Right kidney (tissue), 9 donors: ENCODE measurements at places on chromosomes 2 and 18.

DNA sequence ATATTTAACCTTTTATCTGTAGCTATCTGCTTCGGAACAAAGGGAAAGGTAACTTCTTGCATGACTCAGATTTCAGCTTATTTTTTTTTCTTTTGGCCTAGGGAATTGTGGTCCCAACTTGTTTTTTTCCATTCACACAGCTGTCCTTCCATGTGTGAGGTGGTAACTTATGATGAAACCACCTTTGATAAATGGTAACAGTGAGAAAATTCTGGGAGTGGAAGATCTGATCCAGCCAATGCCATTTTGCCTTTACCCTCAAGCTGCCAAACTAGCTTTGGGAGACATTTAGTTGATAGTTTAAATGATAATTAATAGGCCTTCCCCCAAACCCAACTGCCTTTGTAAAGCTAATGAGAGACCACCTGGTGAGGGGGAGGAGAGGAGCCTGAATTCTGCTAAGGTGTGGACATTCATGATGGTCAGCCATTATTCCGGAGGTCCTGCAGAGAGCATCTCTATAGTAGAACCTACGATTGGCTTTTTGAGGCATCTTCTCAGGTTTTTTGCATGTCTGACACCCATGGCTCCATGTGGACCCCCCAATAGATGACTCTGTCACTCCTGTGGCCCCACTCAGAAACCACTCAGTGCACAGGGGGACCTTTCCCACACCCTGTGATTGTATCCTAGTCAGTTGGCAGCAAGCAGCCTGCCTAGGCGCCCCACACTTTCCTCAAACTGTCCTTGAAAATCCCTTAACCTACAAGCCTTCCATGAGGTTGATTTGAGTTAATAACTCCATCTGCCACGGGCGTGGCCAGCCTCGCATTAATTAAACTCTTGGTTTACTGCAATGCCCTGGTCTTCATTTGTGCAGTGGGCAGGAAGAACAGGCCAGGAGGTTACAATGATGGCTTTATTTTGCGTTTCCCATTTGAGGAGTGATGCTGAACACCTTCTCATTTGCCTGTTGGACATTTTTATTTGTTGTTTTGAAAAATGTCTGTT, 263.5 kb upstream of the PXDN start:
- no peak for DNase-seq

GRCh38 chr2:169106563-169107545, 37.5 kb downstream of the DHRS9 start:
- DNase-seq, result no peak

DNA sequence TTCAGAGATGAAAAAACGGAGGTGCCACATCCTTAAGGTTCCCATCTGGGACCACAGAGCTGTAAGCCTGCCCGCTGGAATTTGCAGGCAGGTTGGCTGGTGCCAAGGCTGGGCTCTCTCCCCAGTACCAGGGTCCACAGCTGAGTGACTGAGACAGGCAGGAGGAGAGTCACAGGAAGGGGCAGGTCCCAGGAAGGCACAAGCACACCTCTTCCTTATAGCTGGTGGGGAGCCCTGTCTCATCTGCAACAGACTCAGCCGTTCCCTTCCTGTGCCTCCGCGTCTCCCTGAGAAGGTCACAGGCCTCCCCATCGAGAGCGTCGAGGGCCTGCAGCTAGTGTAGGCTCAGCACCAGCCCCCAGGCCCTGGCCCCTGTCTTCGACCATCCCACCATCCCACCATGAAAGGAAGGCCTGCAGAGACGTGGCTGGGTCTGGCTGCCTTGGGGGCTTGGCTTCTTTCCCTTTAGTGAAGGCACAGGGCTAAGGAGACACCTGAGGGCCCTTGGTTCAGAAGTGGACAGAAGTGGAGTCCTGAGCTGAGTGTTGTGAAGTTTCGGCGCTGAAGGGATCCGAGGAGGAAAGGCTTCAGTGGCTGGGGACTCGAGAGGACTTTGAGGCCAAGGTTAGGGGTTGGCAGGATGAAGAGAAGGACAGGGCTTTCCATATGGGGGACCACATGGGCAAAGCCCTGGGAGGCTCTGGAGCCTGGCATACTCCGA, 26.8 kb downstream of the GLI2 start:
- DNase-seq, result no peak

GRCh38 chr2:13770279-13770678, 862.2 kb upstream of the LRATD1 start:
- no peak for DNase-seq

DNA sequence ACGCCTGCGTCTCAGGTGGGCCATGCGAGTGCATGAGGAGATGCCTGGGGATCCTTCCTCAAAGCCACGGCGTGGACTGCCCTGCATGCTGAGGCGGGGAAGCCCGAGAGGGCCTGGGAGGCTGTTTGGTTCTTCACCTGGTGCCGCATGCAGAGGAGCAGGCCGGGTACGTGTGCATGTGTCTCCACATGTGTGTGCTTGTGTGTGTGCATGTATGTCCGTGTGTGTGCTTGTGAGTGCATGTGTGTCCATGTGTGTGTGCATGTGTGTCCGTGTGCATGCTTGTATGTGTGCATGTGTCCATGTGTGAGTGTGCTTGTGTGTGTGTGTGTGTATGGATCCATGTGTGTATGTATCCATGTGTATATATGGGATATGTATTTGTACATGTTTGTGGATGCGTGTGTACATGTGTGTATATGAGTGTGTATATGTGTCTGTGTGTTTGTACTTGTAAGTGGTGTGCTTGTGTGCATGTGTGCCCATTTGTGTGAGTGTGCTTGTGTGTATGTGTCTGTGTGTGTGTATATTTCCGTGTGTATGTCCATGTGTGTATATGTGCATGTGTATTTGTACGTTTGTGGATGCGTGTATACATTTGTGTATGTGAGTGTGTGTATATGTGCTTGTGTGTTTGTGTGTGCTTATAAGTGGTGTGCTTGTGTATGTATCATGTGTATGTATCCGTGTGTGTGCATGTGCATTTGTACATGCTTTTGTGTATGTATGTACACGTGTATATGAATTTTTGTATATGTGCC, 79.0 kb downstream of the PTGR3 start:
- DNase-seq, result no peak

DNA sequence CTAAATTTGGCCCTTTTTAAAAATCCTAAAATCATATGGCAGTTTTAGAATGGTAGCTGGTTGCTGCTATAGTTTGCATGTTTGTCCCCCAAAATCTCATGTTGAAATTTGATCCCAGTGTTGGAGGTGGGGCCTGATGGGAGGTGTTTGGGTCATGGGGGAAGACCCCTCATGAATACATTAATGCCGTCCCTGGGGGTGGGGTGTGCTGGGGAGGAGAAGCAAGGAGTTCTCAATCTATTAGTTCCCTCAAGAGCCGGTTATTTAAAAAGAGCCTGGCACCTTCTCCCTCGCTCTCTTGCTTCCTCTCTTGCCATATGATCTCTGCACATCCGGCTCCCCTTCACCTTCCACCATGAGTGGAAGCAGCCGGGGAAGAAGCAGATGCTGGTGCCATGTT, 20.8 kb downstream of the GPATCH11 start:
- no peak for DNase-seq

GRCh38 chr18:68569936-68570335, 145.0 kb downstream of the TMX3 start:
- no peak for DNase-seq

DNA sequence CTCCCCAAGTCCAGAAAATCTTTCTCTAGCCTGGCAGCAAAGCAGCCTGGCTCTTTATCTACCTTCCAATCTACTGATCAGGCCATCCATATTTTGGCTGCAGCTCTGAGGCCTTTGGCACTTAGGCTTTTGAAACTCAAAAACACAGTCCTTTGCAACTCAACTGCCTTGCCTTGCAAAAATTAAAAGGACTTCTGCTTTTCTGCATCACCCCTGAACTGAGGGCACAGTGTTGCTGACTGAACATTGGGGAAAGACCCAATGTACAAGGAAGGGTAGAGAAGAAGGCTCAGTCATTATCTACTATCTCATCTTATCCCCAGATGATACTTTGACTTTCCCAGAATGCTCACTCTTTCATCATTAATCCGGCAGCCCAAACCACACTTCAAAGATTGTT, 625.5 kb downstream of the ARHGAP15 start:
- DNase-seq, result no peak

DNA sequence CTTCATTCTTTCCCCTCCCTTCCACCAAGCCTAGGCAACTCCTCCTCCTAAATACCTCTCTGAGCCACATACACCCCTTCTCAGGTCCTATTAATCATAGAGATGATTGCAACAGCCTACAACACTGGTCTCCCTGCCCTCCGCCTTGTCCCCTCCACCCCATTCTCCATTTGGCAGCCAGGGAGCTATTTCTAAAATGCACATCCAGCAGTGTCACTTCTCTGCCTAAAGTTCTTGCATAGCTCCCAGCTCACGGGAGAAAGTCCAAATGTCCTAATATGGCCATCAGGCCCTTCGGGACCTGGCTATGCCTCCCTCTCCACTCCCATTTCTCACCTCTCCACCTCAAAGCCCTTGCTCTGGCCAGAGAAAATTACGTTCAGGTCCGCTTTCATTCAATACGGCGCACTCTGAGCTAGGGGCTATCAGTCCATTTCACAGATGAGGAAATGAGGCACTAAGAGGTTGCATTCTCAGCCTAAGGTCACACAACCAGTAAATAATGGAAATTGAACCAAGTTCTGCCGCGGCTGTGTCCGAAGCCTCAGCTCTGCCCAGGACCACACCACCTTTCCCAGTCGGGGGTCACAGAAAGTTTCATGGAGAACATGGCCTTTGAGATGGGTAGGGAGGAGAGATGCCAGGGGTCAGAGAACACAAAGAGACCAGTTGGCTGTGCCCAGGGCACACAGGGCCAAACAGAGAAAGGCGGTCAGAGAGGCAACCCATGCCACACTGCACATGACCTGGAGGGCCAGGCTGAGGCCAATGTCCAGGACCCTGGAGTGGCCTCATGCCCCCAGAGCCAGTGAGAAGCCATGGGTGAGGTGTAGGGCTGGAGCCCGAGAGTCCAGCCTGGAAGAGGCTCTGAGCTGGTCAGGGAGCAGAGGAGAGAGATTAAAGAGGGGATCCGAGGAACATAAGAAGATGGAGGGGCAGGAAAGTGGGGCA, 72.8 kb downstream of the TNS1 start:
- DNase-seq, result no peak

GRCh38 chr2:132038179-132038882, 123.4 kb downstream of the ANKRD30BL start:
- peak; percentile 59 for DNase-seq

DNA sequence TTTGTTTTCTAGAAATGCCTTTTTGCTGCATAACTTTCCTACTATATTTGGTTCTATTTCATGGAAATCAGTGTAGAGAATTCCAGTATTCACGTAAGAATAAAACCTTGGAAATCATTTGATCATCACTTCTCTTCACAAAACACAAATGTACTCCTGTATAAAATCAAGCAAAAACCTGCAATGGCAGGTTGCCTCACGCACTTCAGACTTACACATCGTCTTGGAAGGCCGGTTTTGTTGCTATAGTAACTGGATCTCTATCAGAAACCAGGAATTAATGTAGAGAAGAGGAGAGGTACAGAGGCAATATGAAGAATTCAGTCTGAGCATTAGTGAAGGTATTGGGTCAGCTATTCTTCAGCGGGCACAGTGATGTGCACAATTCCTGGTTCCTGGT, 370.7 kb upstream of the CYRIA start:
- no peak for DNase-seq

DNA sequence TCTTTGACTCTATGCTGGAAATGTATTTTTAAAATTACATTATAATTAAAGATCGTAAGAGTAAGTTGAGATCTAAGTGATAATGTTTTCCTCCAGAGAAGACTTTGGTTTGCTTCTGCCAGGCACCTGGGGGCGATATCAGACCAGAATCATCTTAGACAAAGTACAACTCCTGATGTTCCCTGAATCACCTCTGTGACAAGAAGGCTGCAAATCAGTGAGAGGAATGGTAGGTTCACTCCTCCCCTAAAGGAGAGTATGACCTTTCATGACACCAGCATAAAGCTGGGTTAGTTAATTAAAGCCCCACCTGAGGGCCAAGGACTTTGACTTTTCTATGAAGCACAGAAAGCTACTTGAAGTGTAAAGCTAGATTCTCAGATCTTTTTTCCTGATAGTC, 114.4 kb upstream of the DTNA start:
- peak; percentile 12 for DNase-seq

GRCh38 chr2:133352719-133353118, 215.5 kb downstream of the NCKAP5 start:
- no peak for DNase-seq

- DNase-seq, result no peak
Measured at GRCh38 chr18:48893608-48894600, 56.9 kb downstream of the SMAD7 start.

- no peak for DNase-seq
Measured at GRCh38 chr18:45528712-45529336, 86.5 kb upstream of the SLC14A2 start.

DNA sequence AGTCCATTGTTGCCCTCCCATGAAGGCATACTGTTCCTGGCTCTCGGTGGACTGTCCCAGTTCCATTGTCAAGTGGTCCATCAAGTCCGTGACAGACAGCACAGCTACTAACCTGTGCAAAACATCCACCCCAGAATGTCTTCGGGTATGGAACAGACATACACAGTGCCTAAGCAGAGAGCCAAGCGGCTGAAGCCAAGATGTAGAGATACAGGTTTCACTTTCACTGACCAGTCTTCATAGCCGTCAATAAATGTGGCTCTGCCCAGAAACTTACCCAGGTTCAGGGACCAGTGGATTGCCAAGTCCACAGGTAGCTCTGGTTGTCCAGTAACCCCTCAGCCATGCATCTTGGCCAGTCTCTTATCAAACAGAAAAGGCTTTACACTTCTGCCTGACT, 10.7 kb upstream of the PAPOLG start:
- no peak for DNase-seq

DNA sequence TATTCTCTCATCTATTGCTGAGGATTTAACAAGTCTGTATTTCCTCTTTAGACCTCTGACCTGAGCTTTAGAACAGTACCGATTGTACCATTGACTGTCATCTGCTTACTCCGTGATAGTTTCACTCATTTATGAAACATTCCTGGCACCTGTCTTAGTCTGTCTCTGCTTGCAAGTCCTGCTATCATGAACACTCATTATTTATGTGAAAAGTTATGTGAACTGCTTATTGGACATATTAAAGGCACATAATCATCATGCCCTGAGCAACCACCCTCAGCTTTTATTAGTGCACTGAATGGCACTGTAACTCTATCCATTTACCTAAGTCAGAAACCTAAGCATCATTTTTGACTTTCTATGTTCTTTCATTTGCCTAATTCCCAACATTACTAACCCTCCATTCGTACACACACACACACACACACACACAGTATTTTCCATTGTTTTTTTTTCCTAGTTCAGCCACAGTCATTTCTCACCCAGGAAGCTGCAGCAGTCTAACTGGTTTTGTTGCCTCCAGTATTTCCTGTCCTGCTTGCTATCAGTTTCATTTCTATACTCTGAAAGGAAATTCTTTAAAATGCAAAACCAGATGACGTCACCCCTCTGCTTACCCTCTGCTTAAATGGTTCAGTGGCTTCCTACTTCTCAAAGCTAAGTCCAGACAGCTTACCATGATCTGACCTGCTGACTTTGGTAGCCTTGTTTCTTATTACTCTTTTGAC, 146.1 kb downstream of the HAUS1 start:
- peak; percentile 33 for DNase-seq

DNA sequence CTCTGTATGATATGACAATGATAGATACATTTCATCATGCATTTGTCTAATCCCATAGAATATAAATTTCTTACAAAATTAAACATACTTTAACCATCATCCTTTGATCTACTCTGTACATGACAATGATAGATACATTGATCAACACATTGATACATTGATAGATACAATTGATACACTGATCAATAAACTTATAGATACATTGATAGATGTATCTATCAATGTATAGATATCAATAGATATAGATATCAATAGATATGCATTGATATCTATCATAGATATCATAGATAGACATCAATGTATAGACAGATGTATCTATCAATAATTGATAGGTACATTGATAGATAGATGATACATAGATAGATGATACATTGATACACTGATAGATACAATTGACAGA, 105.4 kb downstream of the DYM start:
- no peak for DNase-seq
